Liver (tissue), 10 donors: ENCODE measurements at places on chromosomes 16 and 17. TPM values are rescaled to one million over a fixed set of nuclear protein-coding genes. Genes with fewer than 3 reads are reported as not detected.

The TSPOAP1 gene
- 3.1 TPM for polyA plus RNA-seq

The WNT9B gene
- not detected for polyA plus RNA-seq

The NPTX1 gene
- not detected for polyA plus RNA-seq

The TP53TG3 gene
- polyA plus RNA-seq: not detected

The ARL4D gene
- polyA plus RNA-seq: 19.9 TPM

The NQO1 gene
- 5.5 TPM for polyA plus RNA-seq

The SHISA9 gene
- not detected for polyA plus RNA-seq

The SSTR5 gene
- not detected for polyA plus RNA-seq

The NPEPPS gene
- polyA plus RNA-seq: 54.1 TPM

The CMTM1 gene
- polyA plus RNA-seq: 0.64 TPM

The AATK gene
- polyA plus RNA-seq: 0.45 TPM

The MYO18A gene
- polyA plus RNA-seq: 36.4 TPM

The ACAP1 gene
- polyA plus RNA-seq: 4.5 TPM

DNA sequence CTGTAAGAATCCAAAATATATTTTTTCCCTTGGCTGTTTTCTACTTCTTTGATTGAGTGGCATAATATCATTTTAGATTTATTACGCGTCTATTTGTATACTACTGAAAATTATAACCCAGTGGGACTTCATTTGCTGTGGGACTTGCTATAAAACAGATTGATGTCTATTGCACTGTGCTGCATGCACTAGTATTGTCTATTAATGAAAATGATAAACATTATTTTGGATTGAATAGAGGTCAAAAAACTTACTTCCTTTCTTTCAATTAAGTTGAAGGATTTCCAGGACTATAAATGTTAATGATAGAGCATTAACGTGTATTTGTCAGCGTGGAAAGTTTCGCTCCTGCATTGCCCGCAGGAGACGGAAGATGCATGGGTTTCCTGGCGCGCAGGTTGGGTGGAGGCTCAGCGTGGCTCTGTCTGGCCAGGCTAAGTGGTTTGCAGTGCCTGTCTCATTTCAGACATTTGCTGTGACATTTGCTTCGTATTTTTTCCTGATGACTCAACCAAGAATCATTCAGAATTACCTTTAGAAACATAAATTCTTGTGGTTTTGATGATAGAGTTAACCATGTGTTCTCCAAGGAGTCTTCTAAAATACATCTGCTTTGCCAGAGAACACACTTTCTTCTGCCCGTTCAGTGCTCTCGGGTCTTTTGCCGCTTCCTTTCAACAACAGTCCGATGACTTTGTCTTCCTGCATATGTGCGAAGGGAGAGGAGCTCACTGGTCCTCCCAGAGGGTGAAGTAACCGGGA lies 216.7 kb downstream of the RPTOR start:
- DNase-seq: no peak

GRCh38 chr16:48004141-48004695 lies 151.6 kb downstream of the ABCC12 start:
- no peak for DNase-seq

GRCh38 chr17:69468207-69468606 lies 53.7 kb downstream of the MAP2K6 start:
- DNase-seq: no peak

GRCh38 chr16:71552698-71553503 lies 24.0 kb downstream of the TAT start:
- no peak for DNase-seq

DNA sequence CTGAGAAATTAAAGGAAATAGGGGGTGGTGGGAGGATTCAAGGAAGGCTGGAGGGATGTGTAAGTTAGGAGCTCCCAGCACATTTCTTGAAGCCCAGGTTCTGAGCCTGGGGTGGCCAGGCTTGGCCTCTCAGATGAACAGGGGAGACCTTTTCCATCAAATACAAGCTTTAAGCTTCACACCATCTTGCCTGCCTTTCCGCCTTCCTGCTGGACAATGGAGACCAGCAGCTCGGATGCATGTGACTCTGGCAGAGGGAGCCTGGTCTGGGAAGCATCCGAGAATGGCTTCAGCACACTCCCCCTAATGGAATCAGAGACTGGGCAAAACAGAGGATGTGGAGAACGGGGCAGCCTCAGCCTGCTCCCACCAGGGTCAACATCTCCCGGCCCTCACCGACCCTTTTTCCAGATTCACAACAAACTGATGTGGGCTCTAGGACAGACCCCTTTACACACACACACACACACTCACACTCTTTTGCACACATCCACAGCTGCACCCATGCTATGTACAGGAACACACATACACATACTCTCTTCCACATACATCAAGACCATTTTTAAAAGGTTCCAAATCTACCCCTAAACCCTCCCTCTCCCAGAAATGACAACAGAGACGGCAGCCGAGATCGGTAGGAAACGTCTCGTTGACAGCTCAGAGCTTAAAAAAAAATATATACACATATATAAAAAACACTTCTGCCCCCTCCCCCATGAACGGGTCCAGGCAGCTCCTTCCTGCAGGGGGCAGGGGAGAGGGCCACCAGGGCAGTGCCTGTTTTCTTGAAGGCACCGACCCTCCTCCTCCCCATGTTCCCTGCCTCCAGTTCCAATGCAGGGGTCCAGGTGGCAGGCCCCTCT lies 6.5 kb upstream of the ATXN7L3 start:
- DNase-seq: no peak

GRCh38 chr17:39138431-39139160 lies 12.8 kb downstream of the PLXDC1 start:
- DNase-seq: no peak

- DNase-seq: no peak
These were observed 5.4 kb upstream of the NHERF1 start for GRCh38 chr17:74742978-74743545.

GRCh38 chr17:43900183-43900857 lies 7.0 kb downstream of the MPP2 start:
- DNase-seq: peak; percentile 70

DNA sequence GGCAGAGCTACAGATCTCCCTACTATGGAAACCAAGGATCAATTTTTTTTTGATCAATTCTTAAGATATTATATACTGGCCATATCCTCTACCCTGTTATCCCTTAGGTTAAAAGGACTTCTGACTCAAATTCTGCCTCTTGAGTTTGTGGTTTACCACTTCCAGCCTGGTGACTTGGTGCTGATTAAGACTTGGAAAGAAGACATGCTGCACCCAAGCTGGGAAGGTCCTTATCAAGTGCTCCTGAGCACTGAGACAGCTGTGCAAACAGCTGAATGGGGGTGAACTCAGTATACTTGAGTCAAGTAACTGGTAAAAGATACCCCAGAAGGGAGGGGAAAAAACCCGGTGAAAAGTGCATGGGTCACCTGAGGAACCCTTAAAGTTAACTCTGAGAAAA lies 20.5 kb upstream of the SPACA3 start:
- DNase-seq: no peak

GRCh38 chr17:7867881-7868329 lies 10.1 kb downstream of the CYB5D1 start:
- no peak for DNase-seq

- DNase-seq: no peak
These were observed 50.0 kb downstream of the DNAH2 start for GRCh38 chr17:7767405-7768021.

- DNase-seq: no peak
These were observed 35.8 kb downstream of the CPD start for GRCh38 chr17:30414486-30414885.

DNA sequence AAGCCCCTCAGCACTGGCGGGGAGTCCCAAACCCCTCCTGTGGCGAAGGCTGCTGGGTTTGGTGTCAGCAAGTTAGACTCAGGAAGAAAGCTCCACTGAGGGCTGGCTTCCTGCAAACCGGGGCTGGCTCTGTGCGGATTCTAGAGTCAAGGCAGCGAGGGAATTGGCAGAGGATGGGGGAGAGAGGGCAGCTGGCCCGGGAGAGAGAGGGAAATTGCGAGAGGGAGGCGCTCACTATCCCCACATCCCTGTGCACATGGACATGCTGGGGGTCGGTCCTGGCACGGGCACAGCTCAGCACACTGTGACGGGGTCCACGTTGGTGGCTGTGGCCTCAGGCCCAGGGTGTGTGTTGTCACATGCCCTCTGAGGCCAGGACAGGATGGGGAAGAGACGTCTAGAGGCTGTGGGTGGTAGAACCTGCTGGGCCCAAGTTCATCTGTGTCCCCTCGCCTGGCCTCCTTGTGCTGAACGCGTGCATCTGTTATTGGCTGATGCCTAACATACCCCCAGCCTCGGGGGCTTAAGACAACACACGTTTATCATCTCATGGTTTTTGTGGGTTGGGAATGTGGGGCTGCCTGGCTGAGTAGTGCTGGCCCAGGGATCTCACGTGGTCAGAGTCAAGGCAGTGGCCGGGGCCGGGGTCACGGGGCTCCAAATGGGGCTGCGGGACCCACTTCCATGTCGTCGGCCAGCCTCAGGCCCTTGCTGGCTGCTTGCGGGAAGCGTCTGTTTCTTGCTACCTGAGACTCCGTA lies 16.7 kb upstream of the JPH3 start:
- no peak for DNase-seq

GRCh38 chr16:87006789-87007745 lies 310.1 kb downstream of the C16orf95 start:
- no peak for DNase-seq

DNA sequence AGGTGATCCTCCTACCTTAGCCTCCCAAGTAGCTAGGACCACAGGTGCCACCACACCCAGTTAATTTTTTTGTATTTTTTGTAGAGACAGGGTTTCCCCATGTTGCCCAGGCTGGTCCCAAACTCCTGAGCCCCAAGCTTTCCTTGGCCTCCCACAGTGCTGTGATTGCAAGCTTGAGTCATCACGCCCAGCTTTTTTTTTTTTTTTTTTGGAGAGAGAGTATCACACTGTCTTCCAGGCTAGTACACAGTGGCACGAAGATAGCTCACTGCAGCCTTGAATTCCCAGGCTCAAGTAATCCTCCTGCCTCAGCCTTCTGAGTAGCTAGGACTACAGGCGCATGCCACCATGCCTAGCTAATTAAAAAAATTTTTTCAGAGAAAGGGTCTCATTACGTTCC lies 27.2 kb downstream of the HEATR9 start:
- no peak for DNase-seq

GRCh38 chr16:88830258-88830657 lies 18.5 kb upstream of the APRT start:
- DNase-seq: no peak

GRCh38 chr17:39174920-39175694 lies 9.1 kb upstream of the ARL5C start:
- peak; percentile 78 for DNase-seq

- no peak for DNase-seq
These were observed at the start of gene HOXB13 for GRCh38 chr17:48728232-48729231. Gene HOXB13 (minus strand): TSS chr17:48728750. CDS start chr17:48728593, 157 bp downstream.

- DNase-seq: no peak
These were observed 5.5 kb downstream of the SULT1A2 start for GRCh38 chr16:28591355-28591754.

DNA sequence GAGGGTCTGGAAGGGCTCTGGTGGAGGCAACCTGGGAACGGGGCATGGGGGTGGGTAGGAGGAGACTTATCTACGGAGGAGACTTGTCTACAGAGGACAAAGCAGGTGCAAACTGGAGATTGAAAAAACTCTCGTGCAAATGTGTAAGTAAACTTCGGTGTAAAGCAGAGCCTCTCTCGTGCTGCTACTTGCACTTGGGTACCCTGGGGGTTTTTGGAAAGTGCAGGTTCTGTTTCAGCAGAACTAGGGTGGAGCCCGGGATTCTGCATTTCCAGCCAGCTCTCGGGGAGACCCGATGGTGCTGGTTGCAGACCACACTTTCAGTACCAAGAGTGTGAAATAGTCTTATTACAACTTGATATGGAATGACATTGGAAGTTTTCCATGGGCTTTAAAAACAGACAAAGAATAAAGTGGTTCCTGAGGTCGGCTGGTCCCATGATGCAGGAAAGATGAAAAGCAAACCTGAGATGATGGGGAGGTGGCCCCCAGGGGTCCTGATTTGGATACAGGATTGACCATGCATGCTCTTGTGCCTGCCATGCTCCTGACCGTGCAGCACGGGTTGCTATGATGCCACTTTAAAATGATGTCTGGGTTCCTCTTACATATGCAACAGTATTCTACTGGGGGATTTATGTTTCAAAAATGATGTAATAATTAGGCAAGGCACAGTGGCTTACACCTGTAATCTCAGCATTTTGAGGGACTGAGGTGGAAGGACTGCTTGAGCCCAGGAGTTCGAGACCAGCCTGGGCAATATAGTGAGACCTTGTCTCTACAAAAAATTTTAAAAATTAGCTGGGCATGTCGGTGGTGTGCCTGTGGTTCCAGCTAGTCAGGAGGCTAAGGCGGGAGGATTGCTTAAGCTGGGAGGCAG lies 69.3 kb downstream of the IRF8 start:
- DNase-seq: no peak

DNA sequence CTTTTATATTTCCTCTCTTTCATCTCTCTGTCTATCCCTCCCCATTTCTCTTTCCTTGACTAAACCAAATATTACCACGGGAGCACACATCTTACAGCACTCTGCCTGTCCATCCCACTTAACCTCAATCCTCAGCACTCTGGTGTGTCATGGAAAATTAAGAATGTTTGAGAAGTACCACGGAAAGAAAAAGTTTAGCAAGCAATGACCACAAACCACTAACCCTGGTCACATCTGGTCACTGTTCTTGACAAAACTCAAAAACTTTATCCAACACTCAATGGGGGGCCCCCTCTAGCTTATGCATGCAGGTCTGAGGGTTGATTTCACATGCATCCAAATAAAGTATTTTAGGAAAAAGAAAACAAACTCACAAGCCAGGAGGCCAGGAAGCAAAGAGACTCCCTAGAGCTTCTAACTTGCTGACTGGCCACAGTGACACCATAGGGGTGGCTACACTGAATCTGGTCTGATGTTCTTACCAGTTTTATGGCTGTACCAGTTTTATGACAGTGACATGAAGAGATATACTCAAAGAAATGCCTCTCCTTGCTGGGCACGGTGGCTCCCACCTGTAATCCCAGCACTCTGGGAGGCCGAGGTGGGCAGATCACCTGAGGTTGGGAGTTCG lies 229.2 kb downstream of the STX8 start:
- no peak for DNase-seq

- no peak for DNase-seq
These were observed 9.5 kb upstream of the RASD1 start for GRCh38 chr17:17505610-17506171.

- DNase-seq: no peak
These were observed 20.6 kb downstream of the MT1X start for GRCh38 chr16:56702836-56703235.

GRCh38 chr16:53085369-53085843 lies 30.6 kb downstream of the CHD9 start:
- DNase-seq: no peak

DNA sequence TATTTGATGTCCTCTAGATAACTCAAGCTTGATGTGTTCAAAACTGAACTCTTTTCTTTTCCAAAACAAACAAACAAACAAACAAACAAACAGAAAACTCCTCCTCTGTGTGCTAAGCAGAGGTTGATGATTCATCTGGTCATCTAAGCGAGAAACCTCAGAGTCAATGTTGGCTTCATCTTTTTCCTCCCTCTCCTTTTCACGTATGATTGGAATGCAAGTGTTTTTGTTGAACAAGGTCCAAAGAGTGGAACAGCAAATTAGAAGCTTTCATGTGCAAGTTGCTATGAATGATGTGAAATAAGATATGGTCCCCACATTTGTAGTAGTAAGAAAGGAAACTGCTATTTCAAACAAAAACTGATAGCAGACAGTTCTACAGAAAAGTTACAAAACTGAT lies 52.5 kb downstream of the TBX4 start:
- DNase-seq: no peak
